ENCODE measurements at places on chromosomes 6 and 20.

- DNase-seq: no peak
These were observed 703 bp downstream of the MRPL2 start for GRCh38 chr6:43058531-43058930.

- DNase-seq: no peak
These were observed 47.6 kb upstream of the SMLR1 start for GRCh38 chr6:130779658-130780033.

DNA sequence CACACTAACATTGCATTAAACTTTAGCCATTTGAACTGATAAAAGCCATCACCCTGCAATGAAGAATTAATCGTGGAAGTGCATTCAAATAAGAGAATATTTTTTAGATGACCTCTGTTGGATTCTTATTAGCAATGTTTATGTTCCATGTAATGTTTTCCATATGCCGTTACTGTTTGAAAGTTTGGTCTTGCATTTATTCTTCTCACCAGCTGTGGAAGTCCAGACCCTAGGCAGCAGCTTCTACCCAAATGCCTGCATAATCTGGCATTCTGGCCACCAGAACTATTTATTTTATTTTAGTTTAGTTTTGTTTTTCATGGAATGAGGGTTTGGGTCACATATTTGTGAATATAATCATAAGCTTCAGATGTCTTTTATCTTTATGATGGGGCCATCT lies 140.4 kb downstream of the SAMD5 start:
- DNase-seq: no peak

DNA sequence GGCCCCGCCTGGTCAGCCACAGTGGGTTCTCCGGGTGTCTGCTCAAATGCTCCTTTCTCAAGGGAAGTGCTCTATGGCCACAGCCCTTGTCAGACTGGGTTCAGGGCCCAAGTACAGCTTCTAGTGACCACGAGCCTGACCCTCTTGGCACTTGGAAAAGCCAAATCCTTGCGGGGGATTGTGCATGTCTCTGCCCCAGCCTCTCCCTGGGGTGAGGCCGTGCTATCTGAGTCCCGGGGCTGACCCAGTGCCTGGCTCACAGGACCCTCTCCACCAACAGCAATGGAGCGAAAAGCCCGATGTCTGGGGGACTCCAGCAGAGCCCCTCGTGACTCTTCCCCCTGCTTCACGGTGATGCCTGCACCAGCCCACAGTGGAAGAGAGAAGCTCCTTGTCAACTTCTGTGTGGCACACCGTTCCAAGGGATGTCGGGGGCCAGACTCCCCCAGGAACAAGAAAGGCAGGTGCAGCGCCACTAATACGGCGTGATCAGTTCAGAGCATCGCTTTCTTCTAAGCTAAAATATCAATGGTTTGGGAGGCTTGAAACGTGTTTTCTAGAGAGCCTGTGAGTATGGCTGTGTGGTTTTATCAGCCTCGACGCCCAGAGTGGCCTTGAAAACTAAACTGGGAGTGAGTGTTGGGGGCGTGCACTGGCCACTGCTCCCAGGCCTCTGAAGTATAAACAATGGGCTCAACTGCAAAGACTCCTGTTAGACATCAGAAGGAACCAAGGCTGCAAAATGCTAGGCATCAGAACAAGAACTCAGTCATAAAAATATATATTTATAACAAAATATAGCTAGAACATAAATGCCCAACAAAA lies 51.9 kb downstream of the DLL1 start:
- DNase-seq: no peak
